ENCODE measurements at places on chromosomes 1 and 21.
A peak's percentile ranks its signal among the peaks of the same experiment; 100 is the strongest.

DNA sequence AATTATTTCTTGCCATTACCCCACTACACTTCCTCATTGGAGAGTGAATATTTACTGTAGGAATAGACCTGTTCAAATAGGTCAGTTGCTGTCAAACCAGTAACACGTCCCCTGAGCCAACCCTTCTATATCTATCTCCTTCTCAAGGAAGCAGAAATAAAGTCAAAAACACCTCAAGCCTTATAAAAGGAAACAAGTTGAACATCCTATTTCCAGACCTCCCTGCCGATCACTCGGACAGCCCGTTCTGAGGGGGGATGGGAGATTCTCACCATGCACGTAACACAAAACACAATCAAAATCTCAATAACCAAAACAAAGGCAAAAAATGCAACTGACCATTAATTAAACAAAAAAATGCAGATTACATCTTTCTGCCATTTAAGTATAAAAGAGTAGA lies 121.5 kb upstream of the KRTAP19-8 start:
- no peak for DNase-seq

DNA sequence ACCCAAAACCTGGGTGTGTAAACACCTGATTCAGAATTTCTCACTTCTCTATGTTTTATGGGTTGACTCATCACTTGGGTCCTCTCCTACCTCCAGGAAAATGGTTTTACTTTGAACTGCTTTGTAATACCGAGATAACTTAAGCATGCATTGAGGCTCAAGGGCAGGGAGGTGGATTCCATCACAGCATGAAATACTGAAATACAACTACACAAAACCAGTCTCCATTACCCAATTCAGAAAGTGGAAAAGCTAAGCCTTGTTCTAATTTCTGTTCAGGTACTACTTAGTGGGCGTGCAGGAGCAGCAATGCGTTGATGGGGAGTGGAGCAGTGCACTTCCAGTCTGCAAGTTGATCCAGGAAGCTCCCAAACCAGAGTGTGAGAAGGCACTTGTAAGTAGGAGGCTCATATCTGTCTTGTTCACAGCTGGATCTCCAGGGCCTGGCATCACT lies 6.1 kb upstream of the C4BPA start:
- peak; percentile 41 for DNase-seq

DNA sequence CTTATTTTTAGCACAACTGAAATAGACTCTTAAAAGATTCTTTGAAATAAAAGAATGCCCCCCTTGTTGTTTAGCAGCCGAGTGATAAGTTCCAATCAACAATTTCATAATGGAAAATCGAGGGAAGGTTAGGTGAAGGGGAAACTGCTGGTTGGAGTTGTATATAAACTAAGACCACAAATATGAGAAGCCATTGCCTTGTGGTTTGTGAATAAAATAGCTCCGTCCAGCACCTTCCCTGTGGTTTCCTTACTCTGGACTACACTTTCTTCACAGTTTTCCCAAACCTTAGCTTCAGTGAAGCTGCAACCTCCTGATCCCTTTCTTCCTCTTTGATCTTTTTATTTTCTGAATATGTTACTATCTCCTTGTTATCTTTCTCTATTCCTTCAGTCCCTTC lies 6.7 kb upstream of the RAB3GAP2 start:
- no peak for DNase-seq

DNA sequence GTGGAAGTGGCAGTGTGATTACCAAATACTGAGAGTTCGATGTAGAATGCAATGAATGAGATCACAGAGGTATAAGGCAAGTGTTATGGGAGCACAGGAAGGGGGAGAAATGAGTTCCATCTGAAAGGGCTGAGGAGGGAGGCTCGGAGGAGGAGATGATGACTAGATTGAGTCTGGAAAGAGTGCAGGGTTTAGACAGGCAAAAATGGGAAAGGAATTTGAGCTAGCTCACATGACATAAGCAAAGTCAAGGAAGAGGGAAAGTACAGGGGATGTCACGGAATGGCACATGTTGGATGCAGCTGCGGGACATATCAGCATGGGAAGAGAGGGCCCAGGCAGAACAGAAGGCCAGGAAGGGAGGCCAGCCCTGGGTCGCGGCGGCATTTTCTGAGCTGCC lies 132.7 kb downstream of the RUNX1 start:
- no peak for DNase-seq

DNA sequence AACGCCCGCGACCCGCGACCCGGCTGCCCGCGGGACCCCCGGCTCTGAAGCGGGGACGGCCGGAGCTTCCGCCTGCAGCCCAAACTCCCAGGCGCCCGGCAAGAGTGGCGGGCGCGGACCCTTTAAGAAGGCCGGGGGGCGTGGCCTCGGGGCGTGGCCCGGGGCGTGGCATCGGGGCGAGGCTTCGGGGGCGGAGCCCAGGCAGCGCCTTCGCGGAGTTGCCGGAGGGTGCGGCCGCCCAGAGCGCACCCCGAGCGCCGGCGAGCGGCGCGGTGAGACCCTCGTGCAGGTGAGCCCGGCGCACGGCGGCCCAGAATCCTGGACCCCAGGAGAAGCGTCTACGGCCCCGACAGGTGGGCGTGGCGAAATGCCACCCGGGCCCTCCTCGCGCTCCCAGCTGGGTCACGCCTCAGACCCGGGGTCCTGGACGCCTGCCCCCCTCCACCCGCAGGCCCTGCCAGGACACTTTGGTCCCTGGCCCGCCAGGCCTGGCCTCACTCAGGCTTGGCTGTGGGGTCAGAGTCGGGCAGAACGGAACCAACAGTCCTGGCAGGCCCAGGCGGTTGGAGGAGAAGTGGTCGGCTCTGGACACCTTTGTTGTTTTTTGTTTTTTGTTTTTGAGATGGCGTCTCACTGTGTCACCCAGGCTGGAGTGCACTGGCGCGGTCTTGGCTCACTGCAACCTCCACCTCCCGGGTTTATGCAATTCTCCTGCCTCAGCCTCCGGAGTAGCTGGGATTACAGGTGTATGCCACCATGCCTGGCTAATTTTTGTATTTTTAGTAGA lies 14.4 kb downstream of the RNF223 start:
- peak; percentile 97 for DNase-seq

DNA sequence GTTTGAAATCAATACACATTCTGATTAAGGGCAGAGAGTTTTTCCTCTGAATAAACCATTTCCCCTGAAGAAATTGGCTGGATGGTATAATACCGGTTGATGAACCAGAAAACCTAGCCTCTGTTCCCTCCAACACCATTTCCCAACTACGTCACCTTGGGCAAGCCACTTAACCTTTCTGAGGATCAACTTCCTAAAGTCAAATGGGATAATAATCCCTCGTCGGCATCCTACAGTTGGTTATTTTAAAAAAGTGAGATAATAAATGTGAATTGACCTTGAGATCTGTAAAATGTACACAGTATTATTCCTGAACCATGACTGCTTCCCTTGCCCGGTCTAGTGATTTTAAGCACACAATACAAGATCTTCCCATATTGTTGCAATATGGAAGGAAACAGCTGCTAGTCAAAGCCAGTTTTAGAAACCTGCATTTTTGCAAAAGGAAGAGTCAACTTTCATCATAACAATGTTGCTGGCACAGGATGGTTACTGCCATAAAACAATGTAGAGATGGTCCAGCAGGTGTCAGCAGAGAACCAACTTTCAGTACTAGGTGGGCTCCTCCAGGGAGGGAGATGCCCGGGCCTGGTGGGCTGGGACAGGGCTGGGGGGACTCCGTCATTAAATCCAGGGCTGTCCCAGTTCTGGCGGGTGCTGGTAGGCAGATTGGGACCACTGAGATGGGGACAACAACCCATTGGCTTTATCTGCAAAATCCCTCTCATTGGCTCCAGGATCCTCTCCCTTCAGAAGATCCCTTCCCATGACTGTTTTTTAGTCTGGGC lies 5.2 kb upstream of the HLX start:
- peak; percentile 48 for DNase-seq

DNA sequence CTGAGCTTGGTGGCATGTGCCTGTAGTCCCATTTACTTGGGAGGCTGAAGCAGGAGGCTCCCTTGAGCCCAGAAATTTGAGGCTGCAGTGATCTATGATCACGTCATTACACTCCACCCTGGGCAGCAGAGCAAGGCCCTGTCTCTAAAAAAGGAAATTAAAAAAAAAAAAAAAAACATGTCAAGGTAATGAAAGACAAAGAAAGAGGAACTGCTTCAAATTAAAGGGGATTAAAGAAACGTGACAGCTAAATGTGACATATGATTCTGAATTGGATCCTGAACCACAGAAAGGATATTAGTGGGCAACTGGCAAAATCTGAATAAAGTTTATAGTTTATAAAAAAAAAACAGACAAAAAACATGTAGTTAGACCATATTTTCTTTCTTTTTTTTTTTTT lies 3.8 kb upstream of the C2CD4D start:
- DNase-seq, result no peak

DNA sequence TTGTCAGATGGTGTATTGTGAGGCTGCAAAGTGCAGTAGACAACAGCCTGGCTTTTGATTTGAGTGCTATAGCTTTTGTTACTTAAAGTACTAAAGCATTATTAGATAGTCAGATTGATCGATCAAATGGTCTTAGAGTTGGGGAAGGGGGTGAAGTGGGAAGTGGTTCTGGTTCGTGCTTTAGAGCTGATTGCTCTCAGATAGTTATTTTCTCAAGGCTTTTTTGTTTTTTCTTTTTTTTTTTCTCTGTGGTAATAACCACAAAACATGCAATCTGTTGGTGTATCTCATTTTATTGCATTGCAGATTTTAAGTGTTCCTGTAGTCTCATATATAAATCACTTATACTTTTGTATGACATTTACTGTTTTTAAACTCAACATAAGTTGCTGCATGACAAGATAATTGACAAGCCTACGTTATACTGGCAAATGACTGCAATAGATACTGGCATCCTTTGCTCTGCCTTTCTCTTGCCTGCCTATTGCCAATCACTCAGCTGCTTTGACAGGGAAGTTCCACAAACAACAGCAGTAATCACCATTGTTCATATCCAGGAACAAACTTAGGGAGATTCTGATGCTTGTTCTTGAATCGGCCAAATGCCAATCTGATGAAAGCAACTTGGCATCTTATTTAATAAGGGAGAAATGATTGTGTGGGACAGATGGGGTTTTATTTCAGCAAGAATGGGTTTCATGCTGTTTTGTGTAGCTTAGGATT lies 125.0 kb upstream of the B3GALT2 start:
- no peak for DNase-seq

- peak; percentile 29 for DNase-seq
Measured at GRCh38 chr21:30434033-30434631, 4.1 kb downstream of the KRTAP13-4 start.

GRCh38 chr21:42545745-42546144 lies 32.1 kb downstream of the SLC37A1 start:
- no peak for DNase-seq

DNA sequence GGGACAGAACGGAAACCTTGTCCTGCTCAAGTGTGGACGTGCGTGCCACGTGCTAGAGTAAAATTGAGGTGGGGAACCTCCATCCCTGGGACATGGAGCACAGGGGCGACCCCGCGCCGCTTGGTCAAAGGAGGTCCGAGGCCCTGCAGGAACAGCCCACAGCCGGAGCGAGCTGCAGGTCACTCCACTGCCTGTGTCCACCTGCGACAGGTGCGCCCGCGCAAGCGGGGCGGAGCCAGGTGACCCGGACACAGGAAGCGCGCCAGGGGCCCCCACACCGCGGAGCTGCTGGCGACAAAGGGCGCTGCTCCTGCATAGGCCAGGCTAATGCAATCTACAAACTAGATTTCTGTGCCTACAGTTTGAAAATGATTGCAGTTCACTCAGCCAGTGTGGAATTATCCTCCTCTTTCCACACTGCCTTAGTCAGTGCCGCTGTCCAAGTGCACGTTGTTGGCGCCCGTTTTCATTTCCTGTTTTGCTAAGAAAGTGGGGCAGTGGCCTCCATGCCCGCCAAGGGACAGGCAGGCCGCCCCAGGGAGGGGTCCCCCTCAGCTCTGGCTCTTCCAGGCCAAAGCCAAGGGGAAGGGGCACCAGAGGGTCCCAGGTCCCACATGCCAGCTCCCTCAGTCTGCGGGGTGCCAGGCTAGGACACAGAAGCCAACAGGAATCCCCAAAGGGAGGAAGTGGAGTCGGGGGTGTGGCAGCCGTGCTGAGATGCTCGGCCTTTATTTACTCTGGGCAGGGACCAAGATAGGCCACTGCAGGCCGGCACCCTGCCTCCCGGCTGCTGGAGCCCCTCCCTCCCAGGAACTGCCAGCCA lies 4.3 kb upstream of the NADK start:
- DNase-seq, result peak; percentile 44

DNA sequence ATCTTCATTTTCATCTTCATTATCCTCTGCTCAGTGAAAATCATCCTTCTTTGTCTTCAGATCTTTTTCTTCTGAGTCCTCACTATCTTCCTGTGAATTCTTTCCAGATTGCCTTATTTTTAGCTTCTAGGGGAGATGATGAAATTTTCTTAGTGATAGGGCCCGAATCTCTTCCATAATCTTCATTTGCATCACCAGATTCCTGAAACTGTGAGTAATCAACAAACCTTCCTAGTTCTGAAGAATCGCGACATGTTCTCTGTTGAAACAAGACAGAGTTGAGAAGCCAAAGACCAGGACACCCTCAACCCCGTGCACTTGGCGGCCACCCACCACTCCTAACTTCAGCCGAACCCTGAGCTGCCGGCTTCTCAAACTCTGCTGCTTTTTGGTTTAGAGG lies 92.8 kb upstream of the CDC42BPA start:
- DNase-seq, result no peak

DNA sequence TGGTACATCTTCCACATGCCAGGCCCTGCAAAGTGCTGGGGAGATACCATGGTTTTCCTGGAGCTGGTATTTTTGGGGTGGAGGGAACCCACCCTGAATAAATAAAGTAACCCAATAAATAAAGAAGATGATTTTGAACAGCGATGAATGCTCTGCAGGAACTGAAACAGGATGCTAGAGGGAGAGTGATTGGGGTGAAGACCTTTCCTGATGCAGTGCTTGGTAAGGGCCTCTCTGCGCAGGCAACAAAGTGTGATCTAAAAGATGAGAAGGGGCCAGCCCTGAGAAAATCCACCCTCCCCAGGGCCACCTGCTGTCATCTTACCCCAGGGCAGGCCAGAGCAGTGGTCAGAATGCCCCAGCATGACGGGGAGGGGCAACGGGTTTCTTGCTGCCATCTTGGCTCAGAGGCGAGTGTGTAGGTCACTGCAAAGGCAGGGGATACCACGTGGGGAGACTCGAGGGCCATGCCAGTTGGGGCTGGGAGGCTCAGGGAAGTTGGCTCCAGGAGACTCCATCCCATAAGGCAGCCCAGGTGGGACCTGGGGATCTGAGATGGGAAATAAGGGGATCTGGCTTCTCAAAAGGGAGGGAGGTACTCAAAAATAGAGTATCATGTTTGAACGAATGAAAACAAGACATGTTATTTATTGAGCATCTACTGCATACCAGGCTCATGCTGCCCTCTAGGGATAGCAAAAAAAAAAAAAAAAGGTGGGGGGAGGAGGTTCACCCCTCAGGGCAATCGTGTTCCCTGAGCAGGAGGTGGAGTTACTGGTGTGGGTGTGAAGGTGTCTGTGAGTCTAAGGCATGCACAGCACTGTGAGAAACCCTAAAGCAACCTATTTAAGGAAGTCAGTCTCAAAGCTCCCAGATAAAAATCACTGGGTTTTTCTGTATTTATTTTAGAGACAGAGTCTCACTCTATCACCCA lies 2.8 kb downstream of the SRARP start:
- DNase-seq, result no peak

Data from stimulated activated CD8-positive, alpha-beta memory T cell treated with anti-CD3 and anti-CD28 coated beads, Interleukin-4, amount 100 ng/mL, for 48 hours (primary cell).